B cell (primary cell): ENCODE measurements at places on chromosomes 2 and 18. TPM values are rescaled to one million over a fixed set of nuclear protein-coding genes. Genes with fewer than 3 reads are reported as not detected.

SCG2 gene
- 0.27 and 0.44 TPM in 2 replicates for total RNA-seq

KCNS3 gene
- total RNA-seq: 0.41 and 0.76 TPM in 2 replicates

EPAS1 gene
- total RNA-seq: 0.37 and 1.0 TPM in 2 replicates

PROM2 gene
- 0.85 and 1.3 TPM in 2 replicates for total RNA-seq

ASB18 gene
- total RNA-seq: not detected in 2 replicates

SNED1 gene
- total RNA-seq: 336 and 346 TPM in 2 replicates

SCN7A gene
- total RNA-seq: not detected in 2 replicates

CXCR2 gene
- not detected in 2 replicates for total RNA-seq

IKZF2 gene
- 49.1 and 49.3 TPM in 2 replicates for total RNA-seq

GNAL gene
- total RNA-seq: 0.12 and 0.36 TPM in 2 replicates

MEP1B gene
- total RNA-seq: not detected in 2 replicates

PLA2R1 gene
- not detected in 2 replicates for total RNA-seq

MTCL1 gene
- total RNA-seq: 5.8 and 9.8 TPM in 2 replicates

OLA1 gene
- 44.3 and 47.7 TPM in 2 replicates for total RNA-seq

SKOR2 gene
- total RNA-seq: not detected in 2 replicates

COLEC12 gene
- total RNA-seq: not detected in 2 replicates

CMPK2 gene
- total RNA-seq: 2.0 and 2.9 TPM in 2 replicates

TCF7L1 gene
- 0.53 and 0.67 TPM in 2 replicates for total RNA-seq
